ENCODE measurements at places on chromosomes 4 and X.

DNA sequence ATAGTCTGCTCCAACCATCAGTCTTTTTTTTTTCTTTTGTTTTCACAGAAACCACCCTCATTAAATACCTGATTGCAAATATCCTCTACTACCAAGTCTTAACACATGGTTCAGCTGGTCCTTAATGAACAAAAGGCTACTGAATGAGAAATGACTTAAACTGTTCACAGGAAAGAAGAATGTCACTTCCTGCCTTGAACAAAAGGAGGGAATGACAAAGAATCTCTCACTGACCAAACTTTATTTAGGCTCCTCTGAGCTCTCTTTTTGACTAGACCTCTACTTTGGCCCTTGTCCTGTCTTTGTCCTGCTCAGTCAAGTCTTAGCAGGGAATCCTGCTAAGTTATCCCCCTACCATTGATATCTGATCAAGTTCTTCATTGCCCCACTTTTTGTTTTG is 31.8 kb upstream of the GJB1 start:
- DNase-seq: no peak

GRCh38 chr4:94127707-94128328 is 79.8 kb upstream of the SMARCAD1 start:
- DNase-seq: no peak

GRCh38 chrX:148070504-148070877 is 89.4 kb downstream of the FMR1NB start:
- no peak for DNase-seq

DNA sequence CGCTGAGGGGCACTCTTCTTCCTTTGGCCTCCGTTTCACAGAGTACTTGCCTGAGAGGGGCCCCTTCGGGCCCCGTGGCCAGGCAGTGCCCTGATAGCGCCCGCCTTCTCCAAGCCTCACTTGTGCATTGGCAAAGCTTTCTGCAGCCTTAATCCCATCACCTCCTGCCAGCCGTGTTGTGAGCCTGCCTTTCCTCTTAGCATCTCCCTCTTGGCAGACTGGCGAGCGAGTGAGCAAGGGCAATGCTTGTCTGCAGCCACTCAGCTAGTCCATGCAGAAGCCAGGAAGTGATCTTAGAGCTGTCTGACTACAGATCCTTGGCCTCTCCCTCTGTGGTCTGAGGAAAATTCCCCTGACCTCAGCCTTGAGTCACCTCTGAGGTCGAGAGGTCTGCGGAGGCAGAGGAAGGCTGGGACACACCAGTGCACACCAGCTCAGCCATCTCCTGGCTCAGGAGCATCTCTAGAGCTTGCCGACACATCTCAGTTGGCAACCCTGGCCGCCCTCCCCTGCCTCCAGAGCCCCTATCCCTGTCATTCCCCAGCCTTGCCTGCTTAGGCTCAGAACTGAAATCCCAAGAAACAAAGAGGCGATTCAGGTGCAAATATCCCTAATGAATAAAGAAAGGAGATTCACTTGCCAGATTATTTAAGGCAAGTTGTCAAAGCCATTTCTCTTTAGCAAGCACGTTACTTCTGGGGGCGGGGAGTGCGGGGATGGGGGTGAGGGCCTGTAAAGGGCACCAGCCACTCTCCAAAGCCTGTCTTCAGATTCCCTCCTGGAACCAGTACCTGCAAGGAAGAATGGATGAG is 143.5 kb upstream of the MAMLD1 start:
- DNase-seq: no peak

- no peak for DNase-seq
Observed at GRCh38 chr4:6390356-6390755, 82.1 kb downstream of the PPP2R2C start.

GRCh38 chr4:112284166-112284565 is 1.5 kb downstream of the TIFA start:
- no peak for DNase-seq

DNA sequence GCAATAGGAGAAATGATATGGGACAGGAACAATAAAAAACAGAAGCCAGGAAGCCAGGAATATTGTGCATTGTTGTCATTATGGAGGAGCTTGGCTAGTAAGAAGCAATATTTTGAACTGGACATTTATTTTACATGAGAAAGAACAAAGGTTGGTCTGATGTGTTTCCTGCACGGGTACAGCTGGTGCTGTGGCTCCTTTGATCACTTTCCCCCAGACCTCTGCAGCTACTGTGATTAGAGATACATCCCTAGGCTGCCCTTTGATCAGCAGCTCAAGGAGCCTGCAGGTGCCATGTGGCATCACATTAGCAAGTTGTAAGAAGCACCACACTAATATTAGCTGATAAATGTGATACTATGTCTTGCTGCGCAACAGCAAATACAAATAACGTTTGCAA is 2.5 kb downstream of the PDGFC start:
- DNase-seq: no peak

DNA sequence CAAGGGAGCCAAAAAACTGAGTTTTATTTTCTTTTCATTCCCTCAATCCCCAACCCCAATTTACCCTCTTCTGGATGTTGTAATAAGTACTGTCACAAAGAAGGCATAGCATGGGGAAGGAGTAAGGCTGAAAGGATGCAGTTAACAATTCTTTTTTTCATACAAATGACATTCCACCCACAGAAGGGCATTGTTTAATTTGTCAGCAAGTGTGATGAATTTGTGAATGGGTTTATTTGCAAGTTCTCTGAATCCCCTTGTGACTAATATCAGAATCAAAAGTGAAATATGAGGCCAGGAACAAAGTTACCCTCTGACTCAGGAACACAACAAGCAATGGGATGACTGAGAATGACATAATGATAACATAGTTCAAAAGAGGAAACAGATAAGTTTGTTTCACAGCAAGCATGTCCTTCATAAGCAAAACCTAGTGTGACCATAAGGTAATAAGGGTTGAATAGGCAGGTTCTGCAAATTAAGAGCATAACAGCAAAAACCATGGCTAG is 2.1 kb downstream of the GEMIN8 start:
- peak; percentile 66 for DNase-seq

DNA sequence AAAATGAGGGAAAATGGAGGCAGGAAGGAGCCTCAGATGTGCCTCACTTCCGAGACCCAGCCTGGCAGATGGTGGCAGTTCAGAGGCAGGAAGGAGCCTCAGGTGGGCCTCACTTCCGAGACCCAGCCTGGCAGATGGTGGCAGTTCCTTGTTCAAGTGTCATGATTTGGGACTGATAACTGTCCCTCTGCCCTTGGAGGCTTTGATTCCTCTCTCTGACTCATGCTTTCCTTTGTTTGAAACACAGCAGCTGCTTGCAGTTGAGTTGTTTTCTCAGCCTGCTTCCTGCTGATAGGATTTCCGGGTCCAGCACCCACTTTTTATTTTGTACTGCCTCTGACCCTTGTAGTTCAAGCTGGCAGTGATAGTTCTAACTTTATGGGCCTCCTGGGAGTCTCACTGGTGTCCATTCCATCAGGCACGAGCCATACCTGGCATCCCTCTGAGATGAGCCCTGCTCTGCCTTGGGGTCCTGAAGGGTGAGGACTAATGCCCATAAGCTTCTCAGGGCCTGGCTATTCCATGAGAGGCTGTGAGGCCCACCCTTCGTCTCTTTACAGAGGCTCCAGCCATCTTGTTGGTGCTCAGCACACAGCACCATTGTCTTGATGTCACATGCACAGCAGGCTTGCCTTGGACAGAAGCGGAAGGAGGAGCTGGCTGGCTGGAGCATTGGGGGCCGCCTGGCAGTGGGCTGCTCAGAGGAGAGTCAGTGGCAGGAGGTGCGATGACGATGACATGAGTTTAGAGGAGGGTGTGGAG is 13.0 kb downstream of the RGS12 start:
- no peak for DNase-seq

- DNase-seq: peak; percentile 16
Observed at GRCh38 chr4:16224264-16225166, 1.8 kb downstream of the TAPT1 start.

DNA sequence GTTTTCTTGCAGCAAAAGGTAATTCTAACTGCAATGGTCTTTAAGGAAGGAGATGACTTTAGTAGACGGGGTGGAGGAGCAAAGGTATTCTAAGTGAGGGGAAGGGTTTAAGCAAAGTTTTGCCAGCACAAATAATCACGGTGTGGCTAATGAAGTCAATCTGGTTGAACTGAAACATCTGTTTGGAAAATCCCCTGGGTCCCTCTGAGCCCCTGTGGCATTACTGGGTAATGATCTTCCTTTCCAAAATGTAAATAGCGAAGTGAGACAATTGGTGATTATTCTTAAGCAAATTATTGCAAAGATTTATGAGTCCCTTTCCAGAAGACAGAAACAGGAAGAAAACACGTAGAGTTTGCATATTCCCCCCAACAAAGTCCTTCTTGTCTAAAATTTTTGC is 47.2 kb downstream of the FGFBP1 start:
- DNase-seq: no peak

DNA sequence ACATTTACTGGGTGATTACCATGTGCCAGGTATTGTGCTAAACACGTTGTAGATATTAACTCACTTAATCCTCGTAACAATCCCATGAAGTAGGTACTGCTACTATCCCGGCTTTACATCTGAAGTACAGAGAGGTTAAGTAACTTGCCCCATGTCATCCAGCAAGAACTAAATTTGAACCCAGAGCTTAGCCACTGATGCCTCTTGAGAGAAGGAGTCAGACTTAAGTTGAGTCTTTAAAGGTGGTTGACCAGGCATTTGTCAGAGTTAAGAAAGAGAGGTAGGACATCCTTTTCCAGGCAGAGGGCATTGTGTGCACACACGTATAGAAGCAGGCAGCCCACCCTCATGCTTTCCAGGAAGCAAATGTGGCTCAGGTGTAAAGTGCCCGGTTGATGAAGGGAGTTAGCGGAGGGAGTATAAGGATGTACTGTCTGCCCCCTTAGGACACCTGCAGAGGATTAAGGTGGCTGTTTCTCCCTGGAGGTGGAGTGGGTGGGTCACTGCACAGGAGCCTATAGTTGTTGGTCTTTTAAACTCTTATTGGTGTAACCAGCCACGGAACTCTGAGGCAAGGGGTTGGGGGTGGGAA is 335 bp upstream of the CD38 start:
- no peak for DNase-seq

- no peak for DNase-seq
Observed at GRCh38 chr4:100278567-100278966, 88.3 kb upstream of the DDIT4L start.
